Left lobe of liver (tissue), 2 donors: ENCODE measurements at places on chromosomes 16 and 17. TPM values are rescaled to one million over a fixed set of nuclear protein-coding genes. Genes with fewer than 3 reads are reported as not detected.
A peak's percentile ranks its signal among the peaks of the same experiment; 100 is the strongest.

DNA sequence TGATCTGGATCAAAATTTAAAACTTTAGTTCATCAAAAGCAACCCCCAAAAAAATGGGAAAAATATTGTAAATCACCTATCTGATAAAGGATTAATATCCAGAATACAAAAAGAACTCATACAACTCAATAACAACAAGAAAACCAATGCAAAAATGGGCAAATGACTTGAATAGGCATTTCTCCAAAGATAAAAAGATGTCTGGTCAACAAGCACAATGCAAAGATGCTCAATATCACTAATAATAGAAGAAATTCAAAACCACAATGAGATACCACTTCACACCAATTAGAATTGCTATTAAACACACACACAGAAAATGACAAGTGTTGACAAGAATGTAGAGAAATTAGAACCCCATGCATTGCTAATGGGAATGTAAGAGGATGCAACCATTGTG lies 40.4 kb downstream of the UBE2G1 start:
- no peak for DNase-seq

GPRC5B gene
- 5.0 TPM for total RNA-seq

SMIM5 gene
- total RNA-seq = 0.13 TPM

DNA sequence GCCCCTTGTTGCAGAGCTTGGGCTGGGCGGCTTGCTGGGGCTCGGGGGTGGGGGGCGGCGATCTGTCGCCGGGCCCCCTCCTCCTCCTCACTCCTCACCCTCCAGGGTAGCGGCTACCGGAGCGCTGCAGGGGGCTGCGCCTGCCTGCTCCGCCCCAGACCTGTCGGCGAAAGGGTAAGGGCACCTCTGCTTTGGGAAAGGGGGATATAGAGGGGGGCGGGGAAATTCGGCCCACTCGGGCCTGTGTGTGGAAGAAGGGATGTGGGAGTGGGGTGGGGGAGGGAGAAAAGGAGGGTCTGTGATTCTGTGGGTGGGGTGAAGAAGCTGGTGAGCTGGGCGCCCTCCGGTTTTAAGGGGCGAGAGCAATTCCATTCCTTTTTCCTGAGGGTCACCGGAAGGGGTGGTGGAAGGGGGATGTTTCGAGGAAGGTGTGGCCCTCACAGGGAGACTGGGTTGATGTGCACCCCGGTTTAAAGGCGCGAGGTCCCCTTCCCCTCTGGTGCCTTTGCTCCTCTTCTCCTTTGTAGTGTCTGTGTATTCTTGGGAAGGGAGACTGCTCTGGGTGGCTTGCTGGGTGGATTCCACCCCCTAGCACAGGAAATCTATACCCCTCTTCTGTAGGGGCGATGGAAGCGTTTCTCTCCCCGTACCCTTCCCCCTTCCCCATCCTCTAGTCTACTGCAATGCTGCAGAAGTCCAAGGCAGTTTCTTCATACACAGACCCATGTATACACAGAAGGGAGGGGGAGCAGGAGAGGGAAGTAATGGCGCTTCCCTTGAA lies 878 bp downstream of the TAOK1 start:
- DNase-seq = peak; percentile 48
